Activated naive CD8-positive, alpha-beta T cell treated with anti-CD3 and anti-CD28 coated beads, Interleukin-2, amount 50 U/mL, for 24 hours (primary cell): ENCODE measurements at places on chromosomes 7 and 10.
A peak's percentile ranks its signal among the peaks of the same experiment; 100 is the strongest.

- H3K4me1 ChIP-seq, result no peaks in the 10 kb centered on the region
- H3K27ac ChIP-seq, result no peak overlapping the region
- no peak overlapping the region for H3K4me3 ChIP-seq
- no peak for DNase-seq
Measured at GRCh38 chr10:29268011-29268410, 20.9 kb upstream of the LYZL1 start.

DNA sequence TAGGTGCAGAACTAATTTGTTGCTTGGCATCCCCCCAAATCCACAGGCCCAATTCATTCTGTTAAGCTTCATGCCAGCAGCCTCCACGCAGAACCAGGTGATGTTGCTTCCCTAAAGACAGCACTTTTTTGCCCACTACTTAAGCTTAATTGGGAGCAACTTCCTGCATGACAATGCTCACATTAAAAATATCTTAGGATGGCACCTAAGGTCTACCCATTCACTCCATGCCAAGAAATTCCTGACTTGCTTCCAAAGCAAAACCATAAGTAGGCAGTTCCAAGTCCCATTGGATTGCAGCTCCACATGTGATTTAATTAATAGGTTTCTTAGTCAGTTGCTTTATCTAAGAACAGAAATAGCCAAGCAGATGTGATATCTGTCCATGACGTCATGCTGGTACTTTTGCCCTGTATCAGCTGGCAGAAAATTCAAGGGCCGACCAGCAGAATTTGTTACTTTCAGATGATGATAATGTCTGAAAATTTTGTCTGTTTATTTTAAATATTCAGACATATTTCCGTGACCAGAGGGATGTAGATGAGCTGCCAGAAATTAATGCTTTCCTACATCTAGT is 325.5 kb downstream of the LHFPL3 start:
- no peak for DNase-seq
- no peak overlapping the region for H3K4me3 ChIP-seq
- H3K27ac ChIP-seq, result no peak overlapping the region
- H3K27me3 ChIP-seq, result no peaks in the 10 kb centered on the region
- no peaks in the 10 kb centered on the region for H3K4me1 ChIP-seq

- H3K36me3 ChIP-seq, result no peaks in the 10 kb centered on the region
- H3K4me1 ChIP-seq, result no peaks in the 10 kb centered on the region
- H3K4me3 ChIP-seq, result no peak overlapping the region
Measured at GRCh38 chr10:113497198-113497597, 55.7 kb upstream of the HABP2 start.

DNA sequence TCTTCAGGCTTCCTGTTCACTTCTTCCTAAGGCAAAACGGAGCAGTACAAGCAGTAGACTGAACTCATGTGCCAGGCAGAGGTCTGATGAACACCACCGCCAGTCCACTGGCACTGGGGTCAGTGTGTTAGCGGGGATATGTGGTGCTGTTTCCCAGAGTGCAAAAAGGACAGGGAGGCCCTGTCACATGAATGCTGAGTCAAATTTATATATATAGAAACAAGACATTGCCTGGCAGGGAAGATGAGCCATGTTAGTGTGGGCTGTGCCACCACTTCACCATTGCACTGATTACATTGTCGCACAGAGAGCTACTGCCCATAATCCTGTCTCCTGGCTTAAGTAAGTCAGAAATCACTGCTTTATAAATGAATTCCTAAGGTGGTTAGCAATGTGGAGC is 122.2 kb upstream of the AMPH start:
- H3K36me3 ChIP-seq, result peaks cover 32% of the 10 kb centered on the region
- H3K27me3 ChIP-seq, result no peaks in the 10 kb centered on the region
- no peak for DNase-seq
- no peak overlapping the region for H3K4me3 ChIP-seq
- no peak overlapping the region for H3K27ac ChIP-seq

GRCh38 chr7:123533553-123533917 is 860 bp downstream of the IQUB start:
- H3K36me3 ChIP-seq, result no peaks in the 10 kb centered on the region
- DNase-seq, result no peak
- peaks cover 25% of the 10 kb centered on the region for H3K4me1 ChIP-seq
- H3K27me3 ChIP-seq, result peaks cover 19% of the 10 kb centered on the region

DNA sequence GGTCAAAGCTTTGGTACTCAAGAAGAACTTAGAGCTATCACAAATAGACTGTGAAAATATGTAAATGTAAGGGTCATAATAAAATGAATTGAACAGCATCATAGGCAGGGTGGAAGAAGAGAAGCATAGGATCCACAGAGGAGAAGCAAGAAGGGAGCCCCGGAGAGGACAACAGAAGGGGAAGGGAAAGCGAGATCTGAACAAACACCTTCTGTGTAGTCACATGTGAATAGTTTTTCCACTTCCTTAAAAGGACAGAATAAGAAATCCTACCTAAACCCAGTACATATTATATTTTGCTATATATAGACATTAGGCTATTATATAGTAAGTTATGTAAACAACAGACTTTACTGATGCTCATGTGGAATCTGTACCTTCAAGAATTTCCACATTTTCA is 160.2 kb downstream of the DKK1 start:
- DNase-seq, result no peak
- H3K27ac ChIP-seq, result no peak overlapping the region
- H3K36me3 ChIP-seq, result no peaks in the 10 kb centered on the region
- no peak overlapping the region for H3K4me3 ChIP-seq
- no peaks in the 10 kb centered on the region for H3K4me1 ChIP-seq

DNA sequence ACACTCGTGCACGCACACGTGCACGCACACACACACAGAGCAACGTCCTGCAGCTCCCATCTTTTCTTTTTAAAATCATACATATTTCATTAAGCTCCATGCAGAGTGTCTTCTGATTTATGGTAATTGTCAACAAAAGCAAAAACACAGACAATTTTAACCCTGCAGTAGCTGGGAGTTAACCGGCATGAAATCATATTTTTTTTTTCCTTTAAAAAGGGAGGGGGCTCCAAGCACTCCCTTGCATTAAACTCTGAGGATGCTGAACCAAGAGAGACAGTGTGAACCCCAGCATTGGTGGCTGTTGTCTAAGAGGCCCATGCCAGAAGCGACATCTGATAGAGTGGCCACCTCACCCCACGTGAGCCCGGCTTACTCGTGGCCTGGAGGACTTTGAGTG is 542.6 kb downstream of the DNAJB6 start:
- no peak for DNase-seq
- no peak overlapping the region for H3K4me3 ChIP-seq
- peaks cover 18% of the 10 kb centered on the region for H3K4me1 ChIP-seq
- peaks cover 2% of the 10 kb centered on the region for H3K27me3 ChIP-seq
- no peak overlapping the region for H3K27ac ChIP-seq
- H3K36me3 ChIP-seq, result peaks cover 5% of the 10 kb centered on the region

DNA sequence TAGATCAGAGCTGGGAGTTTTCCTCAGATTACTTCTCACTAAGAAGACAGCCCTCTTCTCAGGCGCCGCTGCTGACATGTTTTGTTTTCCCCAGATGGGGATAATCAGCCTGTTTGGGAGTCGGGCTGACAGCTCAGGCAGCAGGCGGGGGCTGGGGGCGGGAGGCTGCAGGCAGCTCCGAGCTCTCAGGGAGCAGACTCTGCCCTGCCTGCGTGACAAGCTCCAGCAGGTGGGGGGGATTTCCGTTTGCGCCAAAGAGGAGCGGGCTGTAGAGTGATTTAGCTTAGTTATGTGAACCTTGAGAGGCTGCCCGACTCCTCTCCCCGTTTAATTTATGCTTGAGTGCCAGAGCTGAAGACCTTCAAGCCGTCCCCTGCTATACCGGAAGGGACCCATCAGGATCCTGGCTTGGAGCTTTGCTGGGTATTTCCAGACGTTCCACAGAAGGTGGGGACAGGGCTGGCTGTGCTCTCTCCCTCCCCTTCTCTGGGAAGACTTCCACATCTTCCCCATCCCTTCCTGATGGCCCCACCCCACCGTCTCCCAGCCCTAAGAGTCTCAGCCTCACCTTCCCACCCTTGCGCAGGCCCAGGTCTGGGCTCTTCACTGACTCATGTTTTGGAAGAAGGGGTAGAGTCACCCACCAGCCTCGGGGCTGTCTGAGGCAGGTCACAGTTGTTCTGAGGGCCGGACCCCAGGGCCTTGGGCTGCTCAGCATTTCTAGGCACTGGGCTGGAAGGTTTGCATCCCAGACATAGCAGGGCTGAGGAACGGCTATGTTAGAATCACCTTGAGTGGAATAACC is 24.7 kb upstream of the ADCYAP1R1 start:
- no peak overlapping the region for H3K4me3 ChIP-seq
- no peaks in the 10 kb centered on the region for H3K36me3 ChIP-seq
- peaks cover 3% of the 10 kb centered on the region for H3K27me3 ChIP-seq
- peaks cover 26% of the 10 kb centered on the region for H3K4me1 ChIP-seq
- peak; percentile 7 for DNase-seq

DNA sequence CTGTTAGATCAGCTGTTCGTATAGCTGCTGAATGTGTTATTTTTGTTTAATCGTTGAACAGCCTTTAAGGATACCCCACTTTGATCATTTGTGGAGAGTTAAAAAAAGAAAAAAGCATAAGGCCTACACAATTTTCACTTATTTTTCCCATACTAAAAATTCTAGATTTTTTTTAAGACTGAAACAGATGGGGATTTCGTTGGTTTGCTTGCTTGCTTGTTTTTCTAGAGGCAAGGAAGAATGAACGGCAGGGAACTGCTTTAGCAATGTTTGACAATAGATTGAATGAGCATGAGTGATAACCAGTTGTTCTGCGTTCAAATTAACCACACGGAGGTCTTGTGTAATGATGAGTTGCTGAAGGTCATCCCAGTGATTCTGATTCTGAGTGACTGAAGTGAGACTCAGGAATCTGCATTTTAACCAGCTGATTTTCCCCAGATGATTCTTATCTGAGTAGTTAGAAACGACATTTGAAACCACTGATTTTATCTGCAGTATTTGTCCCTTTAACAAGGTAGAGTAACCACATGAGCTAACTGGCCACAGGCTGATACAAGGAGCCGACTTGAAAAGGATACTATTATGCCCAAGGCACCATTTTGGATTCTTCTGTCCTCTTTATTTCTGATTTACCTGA is 85.9 kb downstream of the GPR37 start:
- H3K4me3 ChIP-seq, result no peak overlapping the region
- peaks cover under 1% of the 10 kb centered on the region for H3K27me3 ChIP-seq
- H3K36me3 ChIP-seq, result no peaks in the 10 kb centered on the region

- H3K27me3 ChIP-seq, result peaks cover 2% of the 10 kb centered on the region
- no peaks in the 10 kb centered on the region for H3K36me3 ChIP-seq
- DNase-seq, result no peak
- no peak overlapping the region for H3K27ac ChIP-seq
- H3K4me3 ChIP-seq, result no peak overlapping the region
- no peaks in the 10 kb centered on the region for H3K4me1 ChIP-seq
Measured at GRCh38 chr7:55265836-55266642, 99.1 kb upstream of the LANCL2 start.

DNA sequence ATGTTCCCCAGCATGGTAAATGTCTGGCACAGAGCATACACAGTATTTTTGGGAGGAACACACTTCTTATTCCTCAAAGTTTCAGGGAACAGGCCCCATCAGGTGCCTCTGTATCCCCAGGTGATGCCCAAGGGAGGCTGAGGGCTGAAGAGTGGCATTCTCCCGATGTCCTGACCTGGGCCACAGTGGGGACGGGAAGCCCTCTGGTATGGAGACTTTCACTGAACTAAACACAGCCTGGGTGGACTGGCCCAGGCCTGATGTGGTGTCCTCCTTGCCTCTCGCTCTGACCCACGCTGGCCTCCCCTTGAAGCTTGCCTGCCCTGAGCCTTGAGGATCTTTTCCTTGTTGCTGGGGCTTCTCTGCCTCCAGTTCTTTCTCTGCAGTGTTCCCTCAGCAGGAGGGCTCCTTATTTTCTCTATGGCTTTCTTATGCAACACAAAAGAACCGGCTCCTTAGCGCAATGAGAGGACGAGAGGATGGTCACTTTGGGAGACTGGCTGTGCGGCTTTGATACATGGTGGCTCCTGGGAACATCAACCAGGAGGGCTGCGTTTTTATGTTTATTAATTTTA is 157.5 kb upstream of the TNS3 start:
- peaks cover 11% of the 10 kb centered on the region for H3K4me1 ChIP-seq
- no peak overlapping the region for H3K4me3 ChIP-seq
- peaks cover 12% of the 10 kb centered on the region for H3K27me3 ChIP-seq
- no peak overlapping the region for H3K27ac ChIP-seq
- no peak for DNase-seq

GRCh38 chr7:49099587-49100326 is 175.4 kb downstream of the CDC14C start:
- no peak for DNase-seq
- no peaks in the 10 kb centered on the region for H3K4me1 ChIP-seq
- H3K4me3 ChIP-seq, result no peak overlapping the region
- no peaks in the 10 kb centered on the region for H3K27me3 ChIP-seq
- no peak overlapping the region for H3K27ac ChIP-seq
- no peaks in the 10 kb centered on the region for H3K36me3 ChIP-seq

- no peak overlapping the region for H3K4me3 ChIP-seq
- H3K27me3 ChIP-seq, result peaks cover 17% of the 10 kb centered on the region
Measured at GRCh38 chr10:4684434-4684833, 141.6 kb upstream of the AKR1E2 start.

DNA sequence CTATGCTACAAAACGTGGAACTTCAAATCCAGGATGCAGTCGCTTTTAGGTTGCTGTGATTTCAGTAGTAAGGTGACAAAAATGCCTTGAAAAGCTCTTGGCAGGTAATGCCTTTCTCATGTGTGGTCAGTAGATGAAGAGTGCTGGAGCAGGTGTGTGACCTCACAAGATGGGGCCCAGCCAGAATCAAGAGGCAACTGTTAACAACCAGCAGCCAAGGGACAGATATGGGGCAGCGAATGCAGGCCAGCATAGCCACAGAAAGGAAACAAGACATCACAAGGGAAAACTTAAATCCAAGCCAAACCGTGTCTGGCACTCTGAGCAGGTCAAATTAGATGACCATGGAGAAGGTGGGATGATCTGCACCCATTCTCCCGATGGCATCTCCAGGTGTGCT is 12.3 kb downstream of the HUS1 start:
- DNase-seq, result no peak
- H3K4me1 ChIP-seq, result peaks cover 10% of the 10 kb centered on the region
- H3K27ac ChIP-seq, result no peak overlapping the region
- no peak overlapping the region for H3K4me3 ChIP-seq
- H3K36me3 ChIP-seq, result peaks cover 57% of the 10 kb centered on the region

DNA sequence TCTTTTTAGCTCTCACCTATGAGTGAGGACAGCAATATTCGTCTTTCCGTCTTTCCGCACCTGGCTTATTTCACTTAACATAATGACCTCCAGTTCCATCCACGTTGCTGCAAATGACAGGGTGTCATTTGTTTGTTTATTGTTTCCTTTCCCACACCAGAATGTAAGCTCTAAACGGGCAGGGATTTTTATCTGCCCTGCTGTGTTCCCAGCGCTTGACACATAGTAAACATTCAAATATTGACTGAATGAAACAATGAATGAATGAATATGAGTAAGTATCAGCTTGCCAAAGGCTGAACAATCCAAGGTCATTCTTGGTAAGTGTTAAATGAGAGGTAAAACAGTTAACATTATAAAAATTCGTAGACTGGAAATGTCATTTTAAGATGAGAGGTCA is 12.8 kb downstream of the SH3PXD2A start:
- no peaks in the 10 kb centered on the region for H3K27me3 ChIP-seq
- H3K4me3 ChIP-seq, result no peak overlapping the region
- H3K27ac ChIP-seq, result no peak overlapping the region
- H3K4me1 ChIP-seq, result peaks cover 13% of the 10 kb centered on the region

GRCh38 chr7:52928591-52928990 is 106.8 kb upstream of the POM121L12 start:
- H3K27me3 ChIP-seq, result no peaks in the 10 kb centered on the region
- no peak overlapping the region for H3K27ac ChIP-seq
- H3K36me3 ChIP-seq, result no peaks in the 10 kb centered on the region
- no peaks in the 10 kb centered on the region for H3K4me1 ChIP-seq
- H3K4me3 ChIP-seq, result no peak overlapping the region
- no peak for DNase-seq
